ENCODE measurements at places on chromosomes 5 and 9.

DNA sequence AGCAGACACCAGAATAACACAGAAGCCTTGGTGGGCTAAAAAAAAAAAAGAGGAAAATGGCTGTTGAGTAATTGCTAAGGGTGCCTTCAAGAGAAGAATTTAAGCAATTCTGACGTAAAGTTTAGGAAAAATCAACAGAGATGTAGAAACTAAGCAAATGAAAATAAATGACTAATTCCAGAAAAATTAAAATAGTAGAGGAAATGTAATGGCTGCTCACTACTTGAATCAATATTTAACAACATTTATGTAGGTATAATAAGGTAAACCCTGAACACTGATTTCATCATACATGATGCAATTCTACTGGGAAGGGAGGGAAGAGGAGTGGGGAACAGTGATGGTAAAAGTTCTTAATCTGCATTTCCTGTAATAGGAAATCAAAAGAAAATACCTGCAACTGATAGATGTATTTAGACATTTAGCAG is 41.4 kb downstream of the PUM3 start:
- DNase-seq = no peak

- DNase-seq = no peak
Measured at GRCh38 chr5:173163219-173163618, 18.9 kb downstream of the BNIP1 start.

DNA sequence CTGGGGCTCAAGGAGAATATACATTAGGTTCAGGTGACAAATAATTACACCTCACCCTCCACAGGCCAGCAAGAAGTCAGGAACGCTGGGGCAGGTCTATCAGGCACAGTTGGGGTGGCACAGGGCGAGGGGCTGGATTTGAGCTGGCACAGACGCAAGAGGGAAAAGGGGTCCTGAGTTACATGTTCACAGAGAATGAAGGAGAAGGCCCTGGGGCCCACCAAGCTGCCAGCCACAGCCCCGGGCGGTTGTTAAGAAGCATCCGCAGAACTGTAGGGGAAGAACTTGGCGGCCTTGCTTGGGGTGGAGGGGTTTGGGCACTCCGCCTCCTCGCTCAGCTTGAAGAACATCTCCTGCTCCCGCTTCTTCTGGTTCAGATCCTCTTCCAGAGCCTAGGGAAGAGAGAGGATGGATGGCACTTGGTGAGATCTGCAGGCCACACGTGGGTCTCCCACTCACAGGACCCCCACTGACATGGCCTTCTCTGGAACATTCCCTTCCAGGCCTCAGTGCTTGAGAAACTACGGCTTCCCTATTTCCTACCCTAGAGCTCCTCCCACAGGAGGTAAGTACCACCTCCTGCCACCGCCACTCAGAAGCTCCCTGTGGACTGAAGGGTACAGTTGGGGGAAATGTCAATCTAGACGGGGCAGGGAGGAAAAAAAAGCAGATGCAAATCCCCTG is 38.3 kb upstream of the FBXW11 start:
- no peak for DNase-seq

- no peak for DNase-seq
Measured at GRCh38 chr5:14441641-14442040, 140.0 kb upstream of the OTULINL start.
